ENCODE measurements at places on chromosomes 2 and 18.

DNA sequence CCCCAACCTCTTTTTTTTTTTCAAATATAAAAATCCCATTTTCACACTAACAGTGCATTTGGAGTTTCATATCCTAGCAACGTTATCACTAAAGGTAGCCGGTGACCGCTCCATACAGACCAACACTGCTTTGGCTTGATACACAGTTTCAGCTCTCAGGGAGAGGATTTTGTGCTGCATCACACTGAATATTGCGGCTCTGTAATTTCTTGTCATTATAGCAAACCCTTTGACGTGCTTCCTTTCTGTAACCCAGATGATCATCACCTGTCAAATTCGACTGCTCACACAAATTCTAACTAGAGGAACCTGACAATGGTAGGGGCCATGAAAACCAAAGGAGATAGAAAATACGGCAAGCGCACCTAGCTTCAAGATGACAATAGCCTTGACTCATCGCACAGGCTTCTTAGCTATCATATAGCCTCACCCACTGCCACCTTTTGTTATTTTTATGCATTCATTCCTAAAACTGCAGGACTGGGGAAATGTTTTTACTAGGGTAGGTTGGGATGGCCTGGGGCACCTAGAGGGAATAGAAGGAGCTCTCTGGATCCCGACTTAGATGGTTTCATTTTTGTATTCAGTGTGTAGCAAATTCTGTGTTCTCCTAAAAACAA is 582.9 kb upstream of the PIK3C3 start:
- no peaks in the 10 kb centered on the region for H3K27me3 ChIP-seq
- DNase-seq, result no peak
- H3K36me3 ChIP-seq, result no peaks in the 10 kb centered on the region

GRCh38 chr2:109218792-109219126 is 89.8 kb downstream of the SH3RF3 start:
- no peak overlapping the region for H3K27ac ChIP-seq
- no peaks in the 10 kb centered on the region for H3K27me3 ChIP-seq
- no peaks in the 10 kb centered on the region for H3K4me1 ChIP-seq
- DNase-seq, result no peak
- no peaks in the 10 kb centered on the region for H3K36me3 ChIP-seq

DNA sequence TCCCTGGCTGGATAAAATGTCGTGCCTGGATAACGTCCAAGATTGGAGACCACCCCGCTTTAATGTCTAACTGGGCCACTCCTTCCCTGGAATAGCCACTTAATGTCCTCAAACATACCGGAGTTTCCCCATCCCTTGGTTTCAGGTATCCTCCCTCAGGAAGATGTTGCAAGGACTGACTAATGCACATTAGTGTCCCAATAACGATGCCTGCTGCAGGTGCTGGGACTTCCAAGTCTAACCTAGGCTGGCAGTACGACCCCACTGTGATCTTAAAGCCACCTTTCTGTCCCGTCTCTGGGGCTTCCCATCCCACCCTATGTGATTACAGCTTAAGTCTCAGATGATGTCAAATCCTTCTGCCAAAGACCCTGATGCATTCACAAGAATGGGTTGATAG is 1.1 kb upstream of the ATP6V1C2 start:
- no peak for DNase-seq
- peaks cover 32% of the 10 kb centered on the region for H3K27me3 ChIP-seq
- no peak overlapping the region for H3K27ac ChIP-seq
- peaks cover 3% of the 10 kb centered on the region for H3K4me1 ChIP-seq

DNA sequence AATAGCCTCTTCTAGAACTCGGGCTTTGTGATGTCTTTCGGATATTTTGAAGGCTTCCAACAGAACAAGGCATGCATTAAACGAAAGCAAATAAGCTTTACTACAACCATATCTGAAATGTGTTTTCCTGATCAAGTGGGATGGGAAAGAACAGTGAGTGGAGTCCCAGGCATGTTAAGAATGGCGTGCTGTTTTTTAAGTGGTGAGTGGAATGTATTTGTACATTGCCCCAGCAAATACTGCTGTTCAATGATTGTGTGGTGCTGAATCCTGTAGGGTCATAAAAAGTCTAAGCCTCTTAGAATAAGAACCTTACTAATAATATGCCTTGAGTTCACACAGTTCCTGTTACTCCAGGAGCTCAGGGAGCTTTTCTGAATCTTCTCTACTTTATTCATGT is 52.5 kb downstream of the POMC start:
- H3K27me3 ChIP-seq, result no peaks in the 10 kb centered on the region
- H3K4me3 ChIP-seq, result no peak overlapping the region
- no peaks in the 10 kb centered on the region for H3K36me3 ChIP-seq
- H3K27ac ChIP-seq, result no peak overlapping the region
- DNase-seq, result no peak
- H3K4me1 ChIP-seq, result no peaks in the 10 kb centered on the region

DNA sequence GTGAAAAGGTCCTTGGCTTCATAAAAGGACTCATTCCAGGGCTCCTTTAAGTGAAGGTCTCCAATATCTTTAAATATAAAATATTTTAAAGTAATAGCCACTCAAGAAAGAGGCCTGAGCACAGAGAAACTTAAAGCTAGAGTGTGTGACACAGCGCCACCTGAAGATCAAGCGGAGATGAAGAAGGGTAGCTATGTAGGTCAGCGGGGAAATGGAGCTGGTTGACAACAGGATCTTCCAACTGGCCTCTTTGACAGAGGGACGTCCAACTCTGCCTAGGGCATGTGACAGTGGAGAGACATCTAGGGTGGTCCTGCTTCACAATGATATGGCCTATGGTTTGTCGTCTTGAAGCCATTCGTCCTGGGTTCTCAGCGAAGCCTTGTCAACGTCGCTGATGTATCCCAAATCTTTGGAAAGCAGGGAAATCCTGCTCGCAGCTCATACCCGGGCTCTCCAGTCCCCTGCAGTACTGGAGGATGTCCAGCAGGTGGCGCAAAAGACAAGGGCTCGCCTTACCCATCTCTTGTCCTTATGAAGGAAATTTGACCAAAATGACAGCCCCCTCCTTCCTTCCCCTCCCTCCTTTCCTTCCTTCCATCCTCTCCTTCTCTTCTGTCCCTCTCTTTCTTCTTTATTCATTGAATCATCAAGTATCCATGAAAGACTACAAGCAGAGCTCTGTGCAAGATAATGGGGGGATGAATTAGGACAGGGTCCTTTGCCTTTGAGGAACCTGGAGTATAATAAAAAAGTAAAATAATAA is 59.6 kb downstream of the LONRF2 start:
- H3K4me1 ChIP-seq, result no peaks in the 10 kb centered on the region
- H3K4me3 ChIP-seq, result no peak overlapping the region
- no peak for DNase-seq
- no peak overlapping the region for H3K27ac ChIP-seq

- no peaks in the 10 kb centered on the region for H3K27me3 ChIP-seq
- H3K27ac ChIP-seq, result no peak overlapping the region
- no peaks in the 10 kb centered on the region for H3K4me1 ChIP-seq
- DNase-seq, result no peak
Observed at GRCh38 chr2:3470166-3470651, 49.1 kb downstream of the ADI1 start.

GRCh38 chr18:64379662-64380061 is 230.8 kb upstream of the LINC00305 start:
- no peaks in the 10 kb centered on the region for H3K27me3 ChIP-seq
- H3K27ac ChIP-seq, result no peak overlapping the region
- no peak for DNase-seq
- no peak overlapping the region for H3K4me3 ChIP-seq

GRCh38 chr18:5424903-5425664 is 118.7 kb downstream of the EPB41L3 start:
- no peak for DNase-seq
- no peaks in the 10 kb centered on the region for H3K36me3 ChIP-seq
- no peaks in the 10 kb centered on the region for H3K27me3 ChIP-seq
- no peaks in the 10 kb centered on the region for H3K4me1 ChIP-seq
- no peak overlapping the region for H3K27ac ChIP-seq

- no peaks in the 10 kb centered on the region for H3K4me1 ChIP-seq
- no peak overlapping the region for H3K27ac ChIP-seq
- no peak for DNase-seq
- H3K27me3 ChIP-seq, result no peaks in the 10 kb centered on the region
Observed at GRCh38 chr2:215695861-215696260, 260.0 kb upstream of the FN1 start.

DNA sequence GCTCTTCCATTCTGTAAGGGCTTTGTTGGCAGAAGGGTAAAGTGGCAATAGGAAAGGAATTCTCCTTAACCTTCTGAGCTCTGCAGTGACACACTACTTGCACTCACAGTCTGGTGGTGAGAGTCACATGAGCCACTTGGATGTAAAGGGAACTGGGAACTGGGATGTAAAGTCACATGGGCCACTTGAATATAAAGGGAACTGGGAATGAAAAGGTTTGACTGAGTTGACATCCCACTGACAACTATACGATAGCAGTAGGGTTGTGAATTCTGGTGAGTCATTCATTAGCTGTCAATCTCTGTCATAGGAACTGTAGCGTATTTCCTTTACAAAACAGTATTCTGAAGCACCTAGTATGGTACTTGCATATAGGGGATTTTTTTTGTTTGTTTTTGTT is 5.5 kb downstream of the RPE start:
- H3K36me3 ChIP-seq, result peaks cover 3% of the 10 kb centered on the region
- no peak overlapping the region for H3K4me3 ChIP-seq
- no peak overlapping the region for H3K27ac ChIP-seq
- H3K4me1 ChIP-seq, result 0 out of 2 replicates have a peak, but pooled peaks cover 2% of the 10 kb centered on the region
- no peak for DNase-seq

DNA sequence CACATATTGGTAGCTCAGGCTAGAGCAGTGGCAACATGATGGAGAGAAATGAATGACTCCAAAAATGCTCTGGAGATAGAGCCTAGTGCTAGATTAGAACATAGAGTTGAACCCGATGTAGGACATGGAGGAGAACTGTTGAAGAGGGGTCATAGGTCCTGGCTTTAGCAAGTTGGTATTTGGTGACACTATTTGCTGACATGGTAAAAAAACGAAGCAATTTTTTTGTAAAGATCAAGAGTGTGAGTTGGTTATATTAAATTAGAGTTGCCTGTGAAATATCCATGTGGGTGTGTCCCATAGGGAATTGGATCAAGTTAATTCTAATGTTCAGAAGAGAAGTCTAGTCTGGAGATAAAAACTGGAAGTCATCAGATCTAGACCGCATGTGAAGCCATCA is 143.0 kb upstream of the RASGRP3 start:
- DNase-seq, result no peak
- no peaks in the 10 kb centered on the region for H3K36me3 ChIP-seq
- H3K4me3 ChIP-seq, result no peak overlapping the region
- no peaks in the 10 kb centered on the region for H3K4me1 ChIP-seq
- H3K27ac ChIP-seq, result no peak overlapping the region

GRCh38 chr18:74994502-74995418 is 214.2 kb downstream of the PTGR3 start:
- DNase-seq, result no peak
- H3K27me3 ChIP-seq, result no peaks in the 10 kb centered on the region
- H3K36me3 ChIP-seq, result no peaks in the 10 kb centered on the region
- no peak overlapping the region for H3K4me3 ChIP-seq
- no peak overlapping the region for H3K27ac ChIP-seq

GRCh38 chr2:74555610-74556103 is 1.1 kb downstream of the DOK1 start:
- H3K4me3 ChIP-seq, result peak overlapping the region; percentile 93
- DNase-seq, result no peak
- no peak overlapping the region for H3K27ac ChIP-seq
- H3K27me3 ChIP-seq, result peaks cover 32% of the 10 kb centered on the region

GRCh38 chr18:23573626-23574431 is 12.5 kb downstream of the NPC1 start:
- H3K27ac ChIP-seq, result no peak overlapping the region
- H3K4me1 ChIP-seq, result no peaks in the 10 kb centered on the region
- no peak for DNase-seq
- no peaks in the 10 kb centered on the region for H3K27me3 ChIP-seq

DNA sequence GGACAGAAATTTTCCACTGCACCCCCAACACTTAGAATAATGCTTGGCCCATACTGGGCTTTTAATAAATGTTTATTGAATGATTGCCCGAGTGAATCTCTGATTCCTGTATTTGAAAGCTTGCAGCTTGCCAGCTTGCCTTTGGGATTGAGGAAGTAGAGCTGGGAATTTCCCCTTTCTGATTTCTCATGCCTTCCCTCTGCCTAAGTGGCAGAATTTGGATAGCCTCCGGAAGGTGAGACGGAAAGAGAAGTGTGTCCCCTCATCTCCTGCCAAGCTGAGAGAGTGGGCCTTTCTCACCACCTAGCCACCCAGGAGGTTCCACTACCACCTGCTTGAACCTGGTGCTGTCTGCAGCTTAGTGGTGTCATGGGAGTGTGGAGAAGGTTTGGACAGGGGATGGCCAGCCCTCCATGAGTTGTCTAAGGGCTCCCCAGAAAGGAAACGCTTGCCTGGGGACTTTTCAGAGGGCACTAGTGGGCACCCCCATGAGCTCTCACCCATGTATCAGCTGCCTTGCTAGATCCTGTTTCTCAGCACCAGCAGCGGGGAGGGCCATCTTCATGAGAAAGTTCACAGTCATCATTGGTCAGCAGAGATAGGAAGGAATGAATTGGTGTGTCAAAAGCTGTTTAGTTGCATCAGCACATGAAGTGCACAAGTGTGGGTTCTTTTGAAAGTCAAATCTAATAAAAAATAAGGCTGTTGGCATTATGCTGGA is 8.6 kb upstream of the NCOA1 start:
- H3K4me1 ChIP-seq, result no peaks in the 10 kb centered on the region
- no peaks in the 10 kb centered on the region for H3K27me3 ChIP-seq
- H3K4me3 ChIP-seq, result no peak overlapping the region
- DNase-seq, result no peak
- no peak overlapping the region for H3K27ac ChIP-seq

- DNase-seq, result no peak
- no peaks in the 10 kb centered on the region for H3K27me3 ChIP-seq
- no peaks in the 10 kb centered on the region for H3K36me3 ChIP-seq
- H3K4me1 ChIP-seq, result peaks cover 2% of the 10 kb centered on the region
- no peak overlapping the region for H3K27ac ChIP-seq
- H3K4me3 ChIP-seq, result no peak overlapping the region
Observed at GRCh38 chr2:234334756-234335155, 162.1 kb downstream of the ARL4C start.

DNA sequence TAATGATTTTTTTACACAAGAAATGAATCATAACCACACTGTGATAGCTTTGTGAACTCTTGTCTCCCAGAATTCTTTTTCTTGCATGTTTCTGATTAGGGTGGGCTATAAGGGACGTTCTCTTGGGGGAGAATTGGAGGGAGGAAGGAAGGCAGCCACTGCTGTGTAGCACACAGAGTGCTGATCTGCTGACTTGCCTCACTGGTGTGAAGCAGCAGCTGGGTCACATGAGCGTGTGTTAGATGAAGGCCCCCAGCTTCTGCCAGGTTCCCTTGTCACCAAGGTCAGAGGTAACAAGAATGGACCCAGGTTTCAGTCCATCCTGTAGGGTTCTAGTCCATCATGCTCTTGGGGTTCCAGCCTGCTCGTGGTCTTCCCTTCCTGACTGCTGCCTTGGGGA is 107.4 kb upstream of the GLI2 start:
- no peak for DNase-seq
- no peaks in the 10 kb centered on the region for H3K4me1 ChIP-seq
- H3K36me3 ChIP-seq, result no peaks in the 10 kb centered on the region
- peaks cover 4% of the 10 kb centered on the region for H3K27me3 ChIP-seq

GRCh38 chr2:229342376-229342775 is 71.3 kb upstream of the PID1 start:
- peak; percentile 38 for DNase-seq
- no peak overlapping the region for H3K27ac ChIP-seq
- no peaks in the 10 kb centered on the region for H3K36me3 ChIP-seq
- H3K27me3 ChIP-seq, result no peaks in the 10 kb centered on the region
- no peak overlapping the region for H3K4me3 ChIP-seq

Measured in H1 (cell line).